ENCODE measurements at places on chromosomes 4 and X.

DNA sequence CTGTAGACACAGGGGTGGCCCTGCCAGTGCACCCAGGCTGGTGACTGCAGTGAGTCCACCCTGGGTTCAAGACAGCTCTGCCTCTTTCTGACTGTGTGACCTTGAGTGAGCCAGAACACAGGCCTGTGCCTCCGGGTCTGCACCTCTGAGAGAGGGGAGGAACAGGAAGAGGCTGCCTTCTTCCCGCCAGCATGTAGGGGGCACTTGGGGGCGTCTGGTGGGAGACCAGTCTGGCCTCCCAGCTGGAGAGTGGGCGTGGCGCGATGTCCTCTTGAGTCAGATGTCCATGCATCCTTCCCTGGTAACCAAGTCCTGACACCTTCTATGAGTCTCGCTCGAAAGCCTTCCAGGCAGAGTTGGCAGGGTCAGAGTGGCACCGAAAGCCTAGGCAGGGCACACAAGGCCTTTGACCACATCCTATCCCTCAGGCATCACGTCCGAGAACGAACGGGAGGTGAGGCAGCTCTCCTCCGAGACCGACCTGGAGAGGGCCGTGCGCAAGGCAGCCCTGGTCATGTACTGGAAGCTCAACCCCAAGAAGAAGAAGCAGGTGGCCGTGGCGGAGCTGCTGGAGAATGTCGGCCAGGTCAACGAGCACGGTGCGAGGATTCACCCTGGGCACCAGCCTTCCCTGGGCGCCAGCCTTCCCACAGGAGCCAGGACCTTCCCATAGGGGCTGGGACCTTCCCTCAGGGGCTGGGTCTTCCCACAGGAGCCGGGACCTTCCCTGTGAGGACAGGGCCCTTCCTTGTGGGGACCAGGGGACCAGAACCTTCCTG, 21.3 kb downstream of the WFS1 start:
- no peak for DNase-seq

- DNase-seq: no peak
Measured at GRCh38 chr4:38365748-38366310, 298.2 kb upstream of the KLF3 start.

GRCh38 chrX:107716816-107717700, 58.5 kb downstream of the TSC22D3 start:
- peak; percentile 67 for DNase-seq

DNA sequence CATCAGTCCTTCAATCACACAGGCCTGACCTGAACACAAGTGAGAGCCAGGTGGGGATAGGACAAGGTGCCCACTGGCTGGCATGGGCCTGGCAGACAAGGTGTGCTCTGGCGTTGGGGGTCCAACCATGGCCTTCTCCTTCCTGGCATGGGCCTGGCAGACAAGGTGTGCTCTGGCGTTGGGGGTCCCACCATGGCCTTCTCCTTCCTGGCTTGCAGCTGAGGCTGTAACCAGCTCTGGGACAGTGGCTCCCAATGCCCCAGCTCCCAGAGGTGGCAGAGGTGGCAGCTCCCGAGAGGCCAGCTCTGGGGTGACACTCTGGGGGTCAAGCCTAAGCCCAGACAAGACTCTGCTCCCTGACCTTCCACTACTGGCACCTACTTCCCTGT, 62.6 kb downstream of the JAKMIP1 start:
- no peak for DNase-seq

- peak; percentile 57 for DNase-seq
Measured at GRCh38 chr4:742742-743311, 37.2 kb downstream of the PCGF3 start.

- DNase-seq: no peak
Measured at GRCh38 chr4:185468999-185469398, 2.5 kb downstream of the CCDC110 start.

GRCh38 chr4:152926959-152927358, 9.2 kb upstream of the FHDC1 start:
- no peak for DNase-seq
